Daoy (cell line): ENCODE measurements at places on chromosomes 7 and 10.

GRCh38 chr7:88344956-88345832 lies 38.5 kb upstream of the STEAP4 start:
- DNase-seq, result peak; percentile 13

DNA sequence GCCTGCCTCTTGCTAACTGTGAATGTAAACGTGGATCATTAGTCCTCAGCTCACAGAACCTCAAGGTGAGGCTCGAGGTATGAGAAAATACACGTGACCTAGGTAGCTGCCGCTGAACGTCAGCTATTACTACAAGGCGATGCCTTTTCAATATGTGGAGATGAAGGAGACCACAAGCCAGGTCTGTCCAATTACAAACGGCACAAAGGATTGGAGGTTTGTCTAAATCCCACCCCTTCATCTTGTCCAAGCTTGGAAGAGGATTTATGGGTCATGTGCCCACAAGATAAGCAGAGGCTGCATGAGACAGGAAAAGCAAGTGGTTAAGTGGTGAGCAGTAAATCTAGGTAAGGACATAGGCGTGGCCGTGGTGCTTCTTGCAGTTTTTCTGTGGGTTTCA lies 3.4 kb downstream of the H2BK1 start:
- peak; percentile 47 for DNase-seq

DNA sequence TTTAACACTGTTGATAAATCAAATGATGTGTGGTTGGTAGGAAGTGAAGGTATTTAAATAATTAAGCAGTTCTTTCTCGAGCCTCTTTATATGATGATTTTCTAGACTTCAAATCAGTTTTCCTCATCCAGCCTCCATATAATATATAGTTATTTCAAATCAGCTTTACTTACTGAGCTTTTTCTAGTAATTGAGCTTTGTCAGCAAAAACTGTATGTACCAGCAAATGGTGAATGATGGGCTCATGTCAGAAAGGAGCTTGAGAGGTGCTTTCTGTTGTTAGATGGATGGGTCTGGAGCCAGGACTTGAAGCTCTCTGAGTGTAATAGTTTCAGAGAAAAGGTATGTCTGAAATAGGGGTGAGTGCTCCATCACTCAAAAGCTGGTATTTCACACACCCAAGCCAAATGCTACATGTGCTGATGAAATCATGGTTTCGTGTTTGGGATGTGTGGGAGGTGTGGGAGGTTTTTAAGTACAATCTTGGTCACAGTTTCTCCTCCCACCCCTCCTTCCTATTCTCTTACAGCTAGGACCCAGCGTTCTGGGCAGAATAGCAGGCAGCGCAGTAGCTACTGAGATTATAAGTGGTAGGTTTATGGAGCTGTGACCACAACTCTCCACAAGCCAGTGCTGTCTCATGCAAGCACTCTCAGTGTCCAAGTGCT lies 55.8 kb downstream of the LRMDA start:
- no peak for DNase-seq

DNA sequence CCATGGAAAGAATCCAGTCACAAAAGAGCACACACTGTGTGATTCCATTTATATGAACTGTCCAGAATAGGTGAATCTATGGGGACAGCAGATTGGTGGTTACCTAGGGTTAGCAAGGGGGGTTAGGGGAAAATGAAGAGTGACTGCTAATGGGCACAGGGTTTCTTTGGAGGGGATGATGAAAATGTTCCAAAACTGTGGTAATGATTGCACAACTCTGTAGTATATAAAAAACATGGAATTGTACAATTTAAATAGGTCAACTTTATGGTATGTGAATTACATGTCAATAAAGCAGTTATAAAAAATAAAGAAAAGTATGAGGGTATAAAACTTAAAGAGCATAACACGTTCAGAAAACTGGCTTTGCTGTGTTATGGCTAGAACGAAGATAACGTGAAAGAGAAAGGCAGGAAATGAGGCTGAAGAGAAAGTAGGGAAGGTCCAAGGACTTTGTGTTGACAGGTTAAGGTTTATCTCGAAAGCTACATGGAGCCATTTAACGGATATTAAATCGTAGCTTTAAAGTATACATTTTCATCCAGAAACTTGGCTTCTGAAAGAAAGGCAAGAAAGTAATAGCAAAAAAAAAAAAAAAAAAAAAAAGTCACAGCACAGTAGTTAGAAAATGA lies 26.4 kb upstream of the MSS51 start:
- DNase-seq, result no peak

GRCh38 chr10:34386921-34387320 lies 428.2 kb downstream of the PARD3 start:
- no peak for DNase-seq

- no peak for DNase-seq
Measured at GRCh38 chr7:53541475-53541874, 506.0 kb downstream of the POM121L12 start.

DNA sequence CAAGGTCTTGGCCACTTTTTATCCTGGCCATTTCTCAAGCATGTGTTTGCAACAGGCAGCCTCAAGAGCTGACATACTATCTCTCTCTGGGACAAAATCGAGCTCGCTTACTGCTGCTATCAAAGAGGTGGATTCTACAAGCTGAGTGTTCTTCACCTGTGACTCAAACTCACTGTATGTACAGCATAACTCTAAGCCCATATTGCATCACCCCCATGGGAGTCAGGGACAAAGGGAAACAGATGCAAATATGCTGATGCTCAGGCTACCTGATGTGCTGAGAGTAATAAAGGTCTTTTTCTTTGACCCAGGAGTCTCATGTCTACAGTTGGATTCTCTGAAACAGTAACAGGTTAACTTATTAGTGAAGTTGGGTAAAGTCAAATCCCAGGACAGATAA lies 45.2 kb downstream of the PCLO start:
- no peak for DNase-seq

GRCh38 chr10:11697718-11698527 lies 44.3 kb upstream of the ECHDC3 start:
- DNase-seq, result no peak

DNA sequence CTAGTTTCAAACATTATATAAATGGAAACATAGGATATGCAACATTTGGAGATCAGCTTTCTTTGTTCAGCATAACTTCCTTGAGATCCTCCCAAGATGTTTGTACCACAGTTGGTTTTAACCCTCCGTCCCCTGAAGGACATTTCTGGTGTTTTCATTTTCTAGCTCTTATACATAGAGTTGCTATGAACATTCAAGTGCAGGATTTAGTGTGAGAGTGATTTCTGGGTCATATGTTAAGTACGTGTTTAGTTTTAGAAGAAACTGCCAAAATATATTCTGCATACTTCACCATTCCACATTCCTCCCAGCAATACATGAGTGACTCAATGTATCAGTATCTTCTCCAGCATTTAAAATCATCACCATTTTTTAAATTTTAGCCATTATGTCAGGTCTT lies 588.7 kb upstream of the PFKP start:
- DNase-seq, result no peak

- DNase-seq, result no peak
Measured at GRCh38 chr10:36164556-36165504, 522.7 kb upstream of the FZD8 start.

GRCh38 chr7:74464931-74465886 lies 11.5 kb downstream of the GTF2IRD1 start:
- no peak for DNase-seq

DNA sequence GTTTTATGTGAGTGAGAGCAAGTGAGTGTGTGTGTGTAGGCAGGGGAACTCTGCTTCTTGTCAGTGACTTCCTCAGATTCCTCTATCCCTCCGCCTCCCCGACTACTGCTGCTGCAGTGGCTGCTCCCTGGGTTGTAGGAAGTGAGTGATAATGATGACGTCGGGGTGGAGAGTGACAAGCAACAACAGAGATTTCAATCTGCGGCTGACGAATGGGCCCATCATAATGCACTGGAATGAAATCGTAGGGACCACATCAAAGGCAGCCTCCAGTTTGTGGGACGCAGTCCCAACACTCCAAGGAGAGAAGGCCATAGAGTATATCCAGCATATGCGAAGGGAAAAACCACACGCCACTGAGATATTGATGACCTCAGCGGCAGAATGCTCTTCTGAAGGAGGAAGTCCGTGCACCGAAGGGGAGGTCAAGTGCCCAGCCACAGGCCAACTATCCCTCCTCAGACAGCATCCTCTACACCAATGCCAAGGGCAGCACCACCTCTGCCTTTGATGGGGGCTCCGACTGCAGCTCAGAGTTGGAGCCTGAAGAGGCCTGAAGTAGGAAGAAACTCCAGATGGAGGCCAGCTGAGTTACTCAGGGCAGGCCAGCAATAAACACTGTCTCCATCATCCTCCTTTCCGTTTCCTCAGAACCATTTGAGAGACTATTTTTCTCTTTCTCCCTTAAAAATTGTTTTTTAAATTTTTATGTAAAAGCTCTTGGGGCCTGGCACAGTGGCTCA lies 11.3 kb upstream of the STMP1 start:
- DNase-seq, result peak; percentile 46

DNA sequence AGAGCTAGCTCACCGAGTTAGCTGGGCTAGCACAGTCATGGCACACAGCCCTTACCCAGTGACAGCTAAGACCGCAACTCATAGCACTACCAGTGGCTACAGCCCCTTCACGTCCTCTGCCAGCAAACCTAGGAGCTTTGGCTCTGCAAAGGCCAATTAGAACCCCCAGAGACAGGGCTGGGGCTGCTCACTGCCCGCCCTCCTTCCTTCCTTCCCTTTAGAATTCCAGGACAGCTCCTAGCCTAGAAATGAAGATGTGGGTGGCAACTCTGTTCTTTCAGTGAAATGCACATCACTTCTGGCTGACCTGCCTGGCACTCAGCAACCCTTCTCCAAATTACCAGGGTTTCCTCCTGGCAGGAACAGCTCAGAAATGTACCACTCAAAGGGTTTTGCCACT lies 99.9 kb downstream of the FAM53B start:
- no peak for DNase-seq

GRCh38 chr7:42373285-42373684 lies 136.3 kb upstream of the GLI3 start:
- DNase-seq, result no peak

DNA sequence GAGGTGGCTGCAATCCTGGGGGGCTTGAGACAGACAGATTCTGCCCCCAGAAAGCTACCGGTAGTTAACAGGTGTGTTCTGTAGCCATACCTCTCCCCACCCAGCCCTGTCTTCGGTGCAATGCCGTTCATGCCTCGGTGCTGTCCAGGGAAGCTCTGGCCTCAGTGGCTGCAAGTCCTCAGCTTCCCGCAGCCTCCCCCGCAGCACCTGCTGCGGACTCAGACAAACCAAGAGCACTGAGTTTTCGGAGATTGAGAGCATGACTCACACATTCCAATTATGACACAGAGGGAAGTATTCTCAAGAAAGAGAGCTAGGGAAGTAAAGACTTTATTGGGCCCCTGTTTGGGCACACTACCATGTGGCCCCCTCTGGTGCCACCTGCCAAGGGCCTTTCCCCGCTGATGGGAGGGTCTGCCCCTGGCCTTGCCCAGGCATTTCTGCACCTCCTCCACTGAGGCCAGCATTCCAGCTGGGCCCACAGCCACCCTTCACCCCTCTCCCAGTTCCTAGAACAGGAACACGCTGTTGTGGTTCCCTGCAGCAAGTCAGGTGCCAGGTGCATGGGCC lies 30.2 kb upstream of the EZH2 start:
- DNase-seq, result peak; percentile 88

- no peak for DNase-seq
Measured at GRCh38 chr10:98167191-98167590, 32.7 kb downstream of the R3HCC1L start.

DNA sequence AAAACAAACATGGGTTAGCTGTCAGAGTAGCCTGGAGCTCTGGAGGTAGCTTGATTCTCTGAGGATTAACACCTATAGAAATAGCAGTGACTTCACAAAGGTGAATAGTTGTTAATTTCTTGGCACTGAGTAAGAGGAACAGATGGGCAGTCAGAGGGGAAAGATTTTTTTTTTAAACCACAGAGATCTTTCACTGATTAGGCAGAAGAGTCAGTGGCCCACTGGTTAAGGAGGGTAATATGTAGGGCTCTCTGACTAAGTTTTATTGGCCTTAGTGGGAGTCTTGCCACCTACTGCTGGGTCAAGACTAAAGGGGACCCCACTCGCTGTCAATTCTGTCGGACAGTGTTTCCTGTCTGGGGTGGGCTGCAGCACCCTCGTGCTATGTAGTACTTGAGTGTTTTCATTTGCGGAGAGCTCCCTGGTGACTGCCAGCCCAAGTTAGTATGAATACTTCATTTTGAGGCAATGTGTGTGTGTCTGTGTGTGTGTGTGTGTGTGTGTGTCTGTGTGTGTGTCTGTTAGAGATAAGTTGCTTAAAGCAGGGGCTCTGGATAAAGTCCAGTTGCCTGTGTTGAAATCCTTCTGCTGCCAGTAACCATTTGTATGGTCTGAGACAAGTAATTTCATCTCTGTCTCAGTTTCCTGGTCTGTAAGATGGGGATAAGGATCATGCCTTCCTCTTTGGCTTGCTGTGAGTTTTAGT lies 145.2 kb downstream of the ARID5B start:
- peak; percentile 63 for DNase-seq

- peak; percentile 39 for DNase-seq
Measured at GRCh38 chr10:70925377-70926225, 37.2 kb upstream of the PCBD1 start.

DNA sequence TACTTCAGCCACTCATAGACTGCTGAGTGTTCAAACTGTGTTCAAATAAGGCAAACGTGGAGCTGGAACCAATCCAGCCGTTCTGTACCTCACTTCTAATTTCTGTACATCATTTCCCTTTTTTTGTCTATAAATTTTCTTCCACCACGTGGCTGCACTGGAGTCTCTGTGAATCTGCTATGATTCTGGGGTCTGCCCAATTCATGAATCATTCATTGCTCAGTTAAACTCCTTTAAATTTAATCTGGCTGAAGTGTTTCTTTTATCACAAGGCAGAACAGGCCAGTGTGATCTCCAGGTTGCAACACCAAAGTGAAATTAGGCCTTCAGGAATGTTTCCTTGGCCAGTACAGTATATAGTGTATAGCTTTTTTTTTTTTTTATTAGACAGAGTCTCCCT lies 53.5 kb downstream of the DNAJC12 start:
- no peak for DNase-seq

GRCh38 chr7:3446786-3447185 lies 145.7 kb downstream of the SDK1 start:
- DNase-seq, result no peak

DNA sequence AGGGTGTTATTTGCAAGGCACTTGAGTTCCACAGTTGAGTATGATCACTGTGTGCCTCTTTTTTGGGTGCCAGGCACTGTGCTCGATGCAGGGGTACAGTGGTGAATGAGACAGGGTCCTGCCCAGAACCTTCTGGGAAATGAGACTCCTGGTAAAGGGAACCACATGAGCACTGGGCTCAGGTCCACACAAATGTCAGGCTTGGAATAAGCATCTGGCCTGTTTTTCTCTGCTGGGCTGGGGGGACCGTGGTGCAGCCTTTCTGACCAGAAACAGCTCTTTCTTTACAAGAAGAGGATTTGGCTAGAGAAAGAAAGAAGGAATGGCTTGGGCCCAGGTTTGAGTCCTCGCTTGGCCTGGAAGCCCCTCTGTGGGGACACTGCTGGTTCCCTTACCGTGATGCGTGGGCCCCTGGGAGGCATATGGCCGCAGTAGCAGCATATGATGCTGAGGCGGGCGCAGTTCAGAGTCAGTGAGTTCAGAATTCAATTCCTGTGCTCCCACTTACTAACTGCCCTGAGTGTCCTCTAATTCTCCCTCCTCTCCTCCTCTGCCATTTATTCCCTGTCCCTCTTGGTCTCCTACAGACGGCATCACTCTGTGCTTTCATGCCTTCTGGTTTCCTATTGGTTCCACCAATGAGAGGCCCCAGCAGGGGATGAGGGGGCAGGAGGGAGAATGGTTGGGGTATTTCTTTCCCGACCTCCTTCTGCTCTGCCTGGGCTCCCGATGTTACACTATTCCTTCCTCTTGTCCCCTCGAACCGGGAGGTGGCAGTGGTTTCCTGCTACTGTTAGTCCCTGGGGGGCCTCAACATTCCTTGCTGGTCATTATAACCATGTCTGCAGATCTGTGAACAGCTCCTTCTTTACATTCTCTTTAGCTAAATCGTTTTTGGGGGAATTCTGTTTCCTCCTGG lies 9.6 kb upstream of the KCP start:
- DNase-seq, result peak; percentile 51
